Stimulated activated CD4-positive, alpha-beta T cell treated with anti-CD3 and anti-CD28 coated beads, Interleukin-4, amount 100 ng/mL, for 1 hour (primary cell): ENCODE measurements at places on chromosomes 2 and 18.

GRCh38 chr2:175805442-175806124 is 196.5 kb downstream of the LNPK start:
- no peak for DNase-seq

DNA sequence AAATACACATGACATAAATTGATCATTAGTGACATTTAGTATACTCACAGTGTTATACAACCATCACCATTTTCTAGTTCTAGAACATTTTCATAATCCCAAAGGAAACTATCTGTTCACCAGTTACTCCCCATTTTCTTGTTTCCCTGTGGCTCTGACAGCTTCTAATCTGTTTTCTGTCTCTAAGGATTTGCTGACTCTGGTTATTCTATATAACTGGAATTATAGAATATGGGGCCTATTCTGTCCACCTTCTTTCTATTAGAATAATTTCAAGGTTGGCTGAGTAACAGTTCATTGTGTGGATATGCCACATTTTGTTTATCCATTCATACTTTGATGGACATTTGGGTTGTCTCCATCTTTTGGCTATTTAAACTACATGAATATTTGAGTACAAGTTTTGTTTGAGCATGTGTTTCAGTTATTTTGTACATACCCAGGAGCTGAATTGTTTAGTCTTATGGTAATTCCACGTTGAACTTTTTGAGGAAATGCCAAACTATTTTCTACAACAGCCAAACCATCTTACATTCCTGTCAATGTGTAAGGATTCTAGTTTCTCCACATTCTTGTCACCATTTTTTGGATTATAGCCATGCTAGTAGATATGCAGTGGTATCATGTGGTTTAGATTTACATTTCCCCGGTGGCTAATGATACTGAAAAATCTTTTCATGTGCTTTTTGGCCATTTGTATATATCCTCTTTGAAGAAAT is 20.5 kb downstream of the KIAA1328 start:
- no peak for DNase-seq

DNA sequence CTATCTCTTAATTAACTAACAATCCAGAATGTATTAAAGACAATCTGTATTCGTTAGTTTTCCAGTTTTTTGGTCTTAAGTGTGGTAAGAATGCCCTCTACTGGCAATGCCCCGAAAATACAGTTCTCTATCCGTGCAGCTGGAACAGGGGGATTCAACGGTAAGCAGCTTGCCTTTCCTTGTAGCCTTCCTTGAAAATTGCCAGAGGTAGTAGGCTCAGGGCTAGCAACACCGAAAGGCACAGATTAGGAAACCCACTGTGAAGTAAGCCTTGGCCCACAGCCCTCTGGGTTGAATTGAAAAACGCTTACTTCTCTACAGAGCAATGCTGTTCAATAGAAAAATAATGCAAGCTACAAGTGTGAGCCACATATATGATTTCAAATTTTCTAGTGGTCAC is 17.1 kb upstream of the VPS4B start:
- peak; percentile 15 for DNase-seq

- no peak for DNase-seq
These were observed 137.6 kb downstream of the NCK2 start for GRCh38 chr2:105882341-105882740.

GRCh38 chr2:65103013-65103715 is 26.7 kb downstream of the RAB1A start:
- DNase-seq, result no peak

- no peak for DNase-seq
These were observed 109.4 kb downstream of the NRXN1 start for GRCh38 chr2:50922506-50922905.

- no peak for DNase-seq
These were observed 23.1 kb downstream of the PASK start for GRCh38 chr2:241126201-241126611.

GRCh38 chr2:48946449-48947048 is 191.0 kb upstream of the LHCGR start:
- peak; percentile 2 for DNase-seq

GRCh38 chr2:24984912-24985311 is 13.2 kb upstream of the DNAJC27 start:
- no peak for DNase-seq

- no peak for DNase-seq
These were observed 86.2 kb downstream of the MCFD2 start for GRCh38 chr2:46829231-46829995.

DNA sequence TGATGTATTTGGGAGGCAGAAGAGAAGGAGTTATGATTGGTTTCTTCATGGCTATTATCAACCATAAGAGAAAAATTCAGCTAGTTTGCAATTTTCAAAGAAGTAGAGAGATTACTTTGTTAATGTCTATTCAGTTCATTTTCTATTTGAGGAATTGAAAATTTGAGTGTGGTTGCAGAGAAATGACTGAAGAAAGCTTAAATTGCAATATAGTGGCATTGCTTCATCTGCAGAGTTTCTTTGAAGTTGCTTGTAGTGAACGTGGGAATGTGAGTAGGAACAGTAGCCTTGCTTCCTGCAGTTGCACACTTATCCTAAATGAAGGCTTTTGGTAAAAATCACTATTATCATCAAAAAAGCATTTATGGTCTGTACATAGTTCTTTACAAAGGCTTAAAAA is 14.7 kb upstream of the CYRIA start:
- no peak for DNase-seq

DNA sequence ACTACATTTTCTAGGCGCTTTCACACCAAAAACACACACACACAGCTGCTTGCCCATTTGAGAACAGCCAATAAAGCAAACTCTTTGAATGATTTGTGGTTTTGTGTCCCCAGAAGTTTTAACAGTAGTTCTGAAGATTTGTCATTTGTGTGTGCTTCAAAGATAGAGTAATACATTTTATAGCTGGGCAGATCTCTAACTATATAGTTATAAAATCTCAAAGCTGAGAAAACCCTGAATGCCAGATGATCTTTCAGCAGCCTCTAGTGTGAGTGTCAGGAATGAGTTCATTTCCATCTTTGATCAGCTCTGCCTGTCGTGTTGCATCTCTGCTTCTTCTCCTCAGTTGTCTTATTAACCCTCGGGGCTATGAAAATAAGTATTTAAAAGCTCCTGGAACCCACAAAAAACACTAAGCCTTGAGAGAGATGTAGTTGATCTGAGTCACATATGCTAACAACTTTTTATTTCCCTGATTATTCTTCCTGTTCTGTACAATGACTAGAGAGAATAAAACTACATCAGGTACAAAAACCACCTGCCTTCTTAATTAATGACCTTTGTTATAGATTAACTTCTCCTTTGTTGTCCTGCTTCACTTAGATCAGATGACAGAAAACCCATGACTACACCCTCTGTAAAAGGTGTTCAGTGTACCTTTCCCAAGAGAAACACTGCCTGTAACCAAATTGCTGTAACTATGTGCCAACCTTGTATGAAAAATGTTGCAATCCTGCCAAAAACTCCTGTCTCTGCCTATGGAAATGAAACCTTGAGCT is 30.0 kb upstream of the SLC3A1 start:
- no peak for DNase-seq

- no peak for DNase-seq
These were observed 6.1 kb upstream of the CXCR1 start for GRCh38 chr2:218172845-218173244.

DNA sequence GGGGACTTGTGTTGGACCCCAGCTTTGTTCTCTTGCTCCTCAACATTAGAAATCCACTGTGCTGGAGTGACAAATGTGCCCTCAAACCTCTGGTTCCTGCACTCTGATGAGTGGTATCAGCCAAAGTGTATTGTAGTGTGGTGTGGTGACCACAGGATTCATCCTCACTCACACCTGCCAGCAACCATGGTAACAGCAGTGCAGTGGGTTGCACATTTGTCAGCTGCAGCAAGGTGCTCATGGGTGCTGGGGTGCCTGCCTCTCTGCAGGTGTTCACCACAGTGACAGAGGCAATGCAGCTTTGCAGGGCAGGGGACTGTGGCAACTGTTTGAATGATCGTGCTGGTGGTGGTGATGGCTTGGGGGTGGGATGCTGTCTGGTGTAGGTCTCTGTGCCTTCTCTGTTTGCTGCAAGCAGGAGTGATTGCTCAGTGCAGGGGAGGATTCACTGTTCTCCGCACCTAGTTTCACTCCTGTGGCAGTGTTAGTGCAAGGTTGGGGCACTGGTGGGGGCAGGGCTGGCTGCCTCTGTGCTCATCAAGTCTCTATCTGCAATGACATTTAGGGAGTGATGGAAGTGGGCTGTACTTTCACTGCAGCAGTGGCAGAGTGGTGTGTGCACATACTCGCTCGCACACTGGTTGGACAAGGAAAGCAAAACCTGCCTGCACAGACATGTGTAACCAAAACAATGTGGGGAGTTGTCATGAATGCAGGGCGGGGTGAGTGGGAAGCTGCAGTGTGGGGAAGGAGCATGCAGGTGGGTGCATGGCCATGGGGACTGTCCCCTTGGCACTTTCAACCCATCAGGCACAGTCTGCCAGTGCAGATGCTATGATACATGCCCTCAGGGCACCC is 301.1 kb downstream of the PIK3C3 start:
- no peak for DNase-seq

DNA sequence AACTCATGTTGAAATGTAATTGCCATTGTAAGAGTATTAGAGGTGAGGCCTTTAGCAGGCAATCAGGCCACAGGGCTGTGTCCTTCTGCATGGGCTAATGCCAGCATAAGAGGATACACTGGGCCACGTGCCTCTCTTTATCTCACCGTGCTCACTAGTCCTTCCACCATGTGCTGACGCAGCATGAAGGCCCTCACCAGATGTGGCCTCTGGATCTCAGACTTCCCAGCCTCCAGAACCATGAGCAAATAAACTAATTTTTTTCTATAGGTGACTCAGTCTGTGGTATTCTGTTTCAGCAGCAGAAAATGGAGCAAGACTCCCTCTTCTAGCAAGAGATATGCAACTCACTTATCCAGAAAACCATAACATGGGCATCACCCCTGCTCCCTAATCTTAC is 149.7 kb upstream of the ZNF236 start:
- no peak for DNase-seq

DNA sequence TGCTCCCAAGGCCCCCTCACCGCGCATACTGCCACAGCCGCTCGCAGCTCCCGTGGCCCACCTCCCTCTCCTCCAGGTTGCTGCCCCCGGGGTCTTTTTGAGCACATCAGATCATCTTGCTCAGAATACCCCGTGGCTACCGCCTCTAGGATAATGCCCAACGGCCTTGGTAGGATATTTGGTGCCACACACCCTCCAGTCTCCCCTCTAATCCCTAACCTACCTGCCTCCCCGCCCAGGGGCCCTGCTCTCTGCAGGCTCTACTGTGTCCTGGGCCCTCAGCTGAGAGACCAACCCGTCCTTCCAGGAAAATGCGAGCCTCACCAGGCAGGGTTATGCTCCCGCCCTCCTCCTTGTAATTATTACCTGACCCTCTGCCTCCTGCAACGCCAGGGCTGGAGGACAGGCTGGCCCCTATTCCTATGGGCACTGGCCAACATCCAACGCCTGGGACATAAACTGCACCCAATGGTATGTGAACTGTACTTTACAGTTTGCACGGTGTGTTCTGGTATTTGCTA is 1.5 kb upstream of the MTCL1 start:
- no peak for DNase-seq

DNA sequence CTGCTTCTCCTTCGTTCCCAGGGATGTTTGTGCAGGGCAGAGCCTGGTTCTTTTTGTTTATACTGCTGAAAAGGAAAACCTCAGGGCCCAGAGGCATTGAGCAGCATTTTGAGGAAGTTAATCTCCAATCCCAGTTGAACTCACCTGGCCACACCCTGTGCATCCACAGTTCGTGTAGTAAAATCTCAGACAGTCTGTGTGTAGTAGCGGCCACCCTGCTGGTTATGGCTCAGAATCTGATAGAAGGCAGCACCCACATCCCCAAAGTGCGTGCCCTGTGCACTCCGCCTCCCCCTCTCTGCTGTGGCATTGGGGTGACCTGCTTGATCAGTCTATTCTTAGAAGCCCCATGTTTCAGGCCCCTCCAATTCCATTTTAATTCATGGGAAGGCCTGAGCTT is 10.9 kb downstream of the TRIB2 start:
- DNase-seq, result no peak

DNA sequence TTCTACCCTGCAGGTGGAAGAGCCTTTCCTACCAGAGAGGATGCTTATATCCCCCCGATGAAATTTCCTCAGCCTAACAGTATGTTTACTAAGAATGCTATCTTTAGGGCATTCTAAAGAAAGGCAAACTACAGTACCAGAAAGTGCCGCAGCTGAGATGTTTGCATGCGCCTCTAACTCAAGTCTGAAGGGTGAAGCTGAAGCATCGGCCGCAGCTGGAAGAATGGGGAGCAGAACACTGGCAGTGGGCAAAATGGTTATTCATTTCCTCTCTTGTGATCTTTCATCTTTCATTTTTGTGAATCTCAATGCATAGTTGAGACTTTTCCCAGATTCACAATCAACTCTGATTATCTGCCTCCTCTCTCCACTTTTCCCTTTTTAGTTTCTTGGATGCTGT is 648.2 kb upstream of the ZEB2 start:
- no peak for DNase-seq

GRCh38 chr2:96154506-96155380 is 9.5 kb upstream of the DUSP2 start:
- no peak for DNase-seq

- DNase-seq, result no peak
These were observed 150.2 kb upstream of the KLHL14 start for GRCh38 chr18:32922951-32923430.

DNA sequence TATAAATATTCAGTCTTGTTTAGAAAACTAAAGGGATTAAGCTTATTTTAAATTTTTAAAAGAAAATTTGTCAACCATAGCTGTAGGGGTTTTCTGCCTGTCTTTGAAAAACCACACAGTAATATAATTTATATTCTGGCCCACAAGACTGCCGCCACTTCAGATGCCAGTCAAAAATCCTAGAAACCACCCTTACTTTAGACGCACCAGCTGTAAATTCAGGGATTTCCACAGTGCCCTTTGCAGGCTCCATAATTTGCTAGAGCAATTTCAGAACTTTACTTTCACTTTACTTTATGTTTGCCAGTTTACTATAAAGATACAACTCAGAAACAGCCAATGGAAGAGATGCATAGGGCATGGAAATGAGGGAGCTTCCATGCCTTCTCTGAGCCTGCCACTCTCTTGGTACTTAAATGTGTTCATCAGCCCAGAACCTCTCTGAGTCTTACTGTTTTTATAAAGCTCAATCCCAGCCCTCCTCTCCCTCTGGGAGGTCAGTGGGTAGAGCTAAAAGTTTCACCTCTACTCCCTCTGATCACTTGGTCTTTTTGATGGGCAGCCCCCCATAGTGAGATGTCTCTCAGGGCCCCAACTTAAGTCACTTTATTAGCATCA is 63.3 kb downstream of the KYNU start:
- no peak for DNase-seq

DNA sequence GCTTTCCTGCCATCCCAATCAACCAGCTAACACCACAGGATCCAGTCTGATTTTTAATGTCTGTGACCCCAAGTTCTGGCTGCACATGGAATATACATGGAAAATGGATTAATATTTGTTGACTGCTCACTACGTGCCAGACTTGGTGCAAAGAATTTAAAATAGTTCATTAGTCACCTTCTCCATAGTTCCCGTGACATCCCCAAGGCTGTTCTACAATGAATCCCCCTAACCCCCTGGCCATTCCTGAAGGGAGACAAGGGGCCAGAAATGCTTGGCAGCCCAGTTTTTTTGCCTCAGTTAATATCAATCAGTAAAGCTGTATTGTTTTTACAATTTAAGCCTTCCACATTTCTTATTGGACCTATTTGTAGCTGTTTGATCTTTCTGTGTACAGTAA is 71.0 kb upstream of the ST3GAL5 start:
- DNase-seq, result no peak

GRCh38 chr2:233844836-233845235 is 9.5 kb downstream of the HJURP start:
- no peak for DNase-seq

- DNase-seq, result no peak
These were observed 39.2 kb upstream of the MRPL19 start for GRCh38 chr2:75607400-75607798.

GRCh38 chr2:238954841-238955591 is 107.1 kb downstream of the TWIST2 start:
- no peak for DNase-seq
